ENCODE measurements at places on chromosomes 5 and 9. TPM values are rescaled to one million over a fixed set of nuclear protein-coding genes. Genes with fewer than 3 reads are reported as not detected.

Gene THG1L
- total RNA-seq = 12.1 TPM

Gene PLPP1
- total RNA-seq = 9.7 TPM

DNA sequence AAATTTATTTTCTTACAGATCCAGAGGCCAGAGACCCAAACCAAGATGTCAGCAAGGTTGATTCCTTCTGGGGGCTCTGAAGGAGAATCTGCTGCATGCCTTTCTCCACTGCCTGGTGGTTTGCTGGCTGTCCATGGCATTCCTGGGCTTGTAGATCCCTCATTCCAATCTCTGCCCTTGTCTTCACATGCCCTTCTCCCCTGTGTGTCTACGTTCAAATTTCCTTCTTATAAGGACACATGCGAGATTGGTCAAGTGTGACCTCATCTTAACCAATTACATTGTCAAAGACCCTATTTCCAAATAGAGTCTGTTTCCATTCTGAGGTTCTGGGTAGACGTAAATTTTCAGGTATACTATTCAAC is 84.5 kb upstream of the RAI14 start:
- ATAC-seq = no peak

DNA sequence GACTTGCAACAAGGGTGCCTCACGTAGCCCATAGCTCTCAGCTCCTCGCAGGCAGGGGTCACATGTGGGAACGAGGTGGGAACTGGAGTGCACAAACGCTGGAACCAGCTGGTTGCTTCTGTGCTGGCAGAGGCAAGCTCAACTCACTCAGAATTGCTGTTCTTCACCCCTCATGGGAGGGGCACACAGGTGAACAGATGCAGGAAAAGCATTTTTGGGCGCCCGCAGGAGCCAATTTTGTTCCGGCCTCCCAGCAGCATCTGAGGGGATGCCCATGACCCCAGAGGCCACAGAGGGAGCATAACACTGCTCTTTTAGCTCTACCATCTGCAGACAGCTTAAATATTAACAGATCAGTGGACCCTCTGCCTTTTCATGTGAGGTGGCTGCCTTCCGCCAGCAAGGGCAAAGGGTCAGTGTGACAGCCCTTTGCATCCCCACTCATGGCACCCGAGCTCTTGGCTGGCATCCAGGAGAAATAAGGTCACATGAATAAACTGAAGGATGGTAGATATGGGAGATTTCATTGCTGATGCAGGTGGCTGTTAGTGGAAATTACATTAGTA is 196.2 kb downstream of the SLCO4C1 start:
- ATAC-seq = no peak

Gene CPEB4
- 15.6 TPM for total RNA-seq

Gene DMGDH
- total RNA-seq = 1.9 TPM

Gene LHX3
- total RNA-seq = 0.16 TPM

Gene OTULINL
- total RNA-seq = 19.0 TPM

Gene PGM5
- not detected for total RNA-seq

DNA sequence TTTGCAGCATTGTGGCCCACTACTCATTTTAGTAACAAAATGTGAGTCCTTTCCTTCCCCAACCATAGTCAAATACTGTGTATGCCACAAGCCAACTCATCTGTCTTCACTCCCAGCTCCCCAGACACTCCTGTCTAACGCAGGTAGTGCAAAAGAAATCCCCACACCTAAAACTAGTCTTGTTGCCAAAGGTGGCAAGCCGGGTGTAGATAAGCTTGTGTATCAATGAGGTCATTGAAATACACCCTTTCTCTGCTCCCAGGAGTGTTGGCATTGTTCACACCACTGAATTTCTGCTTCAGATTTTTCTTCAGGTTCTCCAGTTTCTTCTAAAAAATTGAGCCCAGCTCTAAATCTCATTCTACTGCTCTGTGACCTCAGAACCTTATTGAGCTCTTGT is 19.7 kb upstream of the RGS7BP start:
- ATAC-seq = no peak

DNA sequence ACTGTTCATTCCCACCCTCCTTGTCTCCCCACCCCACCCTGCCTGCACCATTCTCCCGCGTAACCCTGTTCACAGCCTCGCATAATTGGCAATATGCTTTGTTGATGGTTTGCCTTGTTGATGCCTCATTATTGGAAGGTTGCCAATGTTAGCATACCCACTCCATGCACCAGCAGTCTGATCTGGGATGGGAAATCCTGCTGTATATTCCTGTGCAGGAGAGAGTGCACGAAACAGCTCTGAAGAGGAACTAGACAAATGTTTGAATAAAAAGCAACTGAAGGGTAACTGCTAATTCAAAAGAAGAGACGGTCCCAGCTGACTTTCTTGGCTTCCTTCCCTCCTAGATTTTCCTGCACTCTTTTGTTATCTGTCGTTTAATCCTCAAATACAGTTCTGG is 271.7 kb upstream of the TLE4 start:
- no peak for ATAC-seq

DNA sequence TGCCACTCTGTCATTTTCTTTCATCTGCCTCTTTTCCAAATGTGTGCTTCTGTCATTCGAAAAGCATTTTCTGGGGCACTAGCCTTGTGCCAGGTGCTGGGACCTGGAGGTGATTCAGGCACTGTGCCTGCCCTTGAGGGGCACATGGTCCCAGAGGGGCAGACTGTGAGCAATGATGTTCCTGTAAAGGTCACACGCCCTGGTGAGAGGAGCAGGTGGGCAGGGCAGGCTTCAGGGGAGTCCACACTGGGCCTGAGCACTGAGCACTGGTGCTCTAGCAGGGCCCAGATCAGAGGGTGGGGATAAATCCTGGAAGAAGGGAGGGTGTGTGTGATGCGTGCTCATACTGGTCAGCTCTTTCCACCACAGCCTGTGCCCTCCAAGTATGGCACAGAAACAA is 77.8 kb downstream of the COL15A1 start:
- no peak for ATAC-seq

- ATAC-seq = no peak
These were observed 8.9 kb upstream of the SHC3 start for GRCh38 chr9:89187541-89187940.

Data from activated T-helper 17 cell treated with anti-CD3 and anti-CD28 coated beads, Interleukin-2, amount 50 U/mL, for 72 hours (primary cell).